Stimulated activated CD8-positive, alpha-beta memory T cell treated with anti-CD3 and anti-CD28 coated beads, Interleukin-4, amount 100 ng/mL, for 1 hour (primary cell): ENCODE measurements at places on chromosomes 11 and 22.

DNA sequence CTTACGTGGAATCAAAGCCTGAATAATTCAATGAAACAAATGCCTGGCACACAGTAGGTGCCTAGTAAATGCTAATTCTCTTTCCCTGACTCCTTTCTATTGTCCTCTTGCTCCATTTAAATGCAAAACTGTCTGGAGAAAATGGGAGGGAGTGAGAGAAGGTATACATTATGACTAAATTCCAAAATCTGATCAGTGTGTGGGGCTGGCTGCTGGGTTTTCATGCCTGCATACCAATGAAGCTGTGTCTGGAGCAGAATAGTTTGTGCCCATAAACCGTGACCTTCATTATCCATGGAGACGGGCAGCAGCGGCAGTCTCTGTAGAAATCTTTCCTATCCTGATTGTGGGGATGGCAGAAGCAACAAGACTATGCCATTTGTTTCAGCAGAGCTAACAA lies 223.4 kb upstream of the ZBED5 start:
- no peak for DNase-seq

- no peak for DNase-seq
Observed at GRCh38 chr11:14819596-14819995, 72.4 kb downstream of the CYP2R1 start.

DNA sequence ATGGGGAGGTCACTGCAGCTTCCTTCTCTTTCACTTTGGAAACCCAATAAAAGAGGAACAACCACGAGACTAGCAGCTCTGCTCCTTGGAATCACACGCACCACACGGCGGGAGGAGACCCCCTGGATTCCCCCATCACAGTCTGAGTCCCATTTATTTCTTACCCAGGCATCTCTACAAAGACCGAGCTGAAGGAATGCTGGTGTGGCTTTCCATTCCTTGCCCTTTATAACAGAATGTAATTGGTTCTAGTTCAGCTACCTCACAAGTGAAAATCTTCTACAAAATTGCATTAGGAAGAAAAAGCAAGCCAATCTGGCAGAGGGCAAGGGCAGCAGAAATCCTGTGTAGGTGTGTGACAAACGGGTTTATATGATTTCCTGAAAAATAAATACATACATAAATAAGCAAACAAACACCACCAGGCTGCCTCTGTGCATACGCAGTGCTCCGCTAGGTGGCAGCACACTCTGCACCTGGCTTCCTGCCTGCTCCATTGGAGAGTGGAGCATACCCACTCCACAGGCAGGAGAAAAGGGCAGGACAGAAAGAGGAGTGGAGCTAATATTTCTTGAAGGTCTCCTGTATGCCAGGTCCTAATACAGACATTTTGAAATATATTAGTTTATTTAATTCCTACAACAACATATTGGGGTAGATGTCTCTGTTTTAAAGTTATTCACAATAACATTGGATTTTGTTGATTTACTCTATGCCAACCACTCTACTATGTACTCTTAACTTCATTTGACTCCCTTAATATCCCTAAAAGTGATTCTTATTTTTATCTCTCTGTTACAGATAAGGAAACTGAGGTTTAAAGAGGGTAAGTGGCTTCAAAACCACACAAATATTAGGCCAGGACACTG lies 673.1 kb downstream of the KCNA4 start:
- DNase-seq = no peak

DNA sequence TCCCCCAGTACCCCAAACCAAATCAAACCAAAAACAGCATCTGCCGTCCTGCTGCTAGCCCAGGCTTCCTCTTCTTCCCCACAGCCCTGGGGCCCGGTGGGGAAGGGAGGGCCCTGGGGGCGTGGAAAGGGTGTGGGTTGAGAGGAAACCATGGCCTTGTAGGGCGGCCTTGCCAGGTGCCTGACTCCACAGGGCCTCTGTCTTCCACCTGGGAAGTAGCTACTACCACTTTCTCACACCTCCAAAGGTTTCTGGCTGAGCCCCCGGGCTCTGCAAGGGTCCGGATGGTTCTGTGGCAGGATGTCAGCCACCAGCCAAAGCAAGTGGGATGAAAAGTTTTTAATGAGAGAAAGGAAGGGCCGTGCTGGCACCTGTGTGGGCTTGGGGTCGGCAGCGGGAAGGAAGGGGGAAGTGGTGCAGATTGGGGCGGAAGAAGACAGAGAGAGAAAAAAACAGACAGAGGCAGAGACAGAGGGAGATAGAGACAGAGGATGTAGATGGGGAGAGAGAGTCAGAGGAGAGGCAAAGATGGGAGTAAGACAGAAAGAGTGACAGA lies 10.5 kb downstream of the TPST2 start:
- DNase-seq = no peak
